ENCODE measurements at places on chromosomes 2 and 18.
A peak's percentile ranks its signal among the peaks of the same experiment; 100 is the strongest.

- no peak for DNase-seq
Measured at GRCh38 chr18:39348757-39349156, 1783.2 kb upstream of the CELF4 start.

DNA sequence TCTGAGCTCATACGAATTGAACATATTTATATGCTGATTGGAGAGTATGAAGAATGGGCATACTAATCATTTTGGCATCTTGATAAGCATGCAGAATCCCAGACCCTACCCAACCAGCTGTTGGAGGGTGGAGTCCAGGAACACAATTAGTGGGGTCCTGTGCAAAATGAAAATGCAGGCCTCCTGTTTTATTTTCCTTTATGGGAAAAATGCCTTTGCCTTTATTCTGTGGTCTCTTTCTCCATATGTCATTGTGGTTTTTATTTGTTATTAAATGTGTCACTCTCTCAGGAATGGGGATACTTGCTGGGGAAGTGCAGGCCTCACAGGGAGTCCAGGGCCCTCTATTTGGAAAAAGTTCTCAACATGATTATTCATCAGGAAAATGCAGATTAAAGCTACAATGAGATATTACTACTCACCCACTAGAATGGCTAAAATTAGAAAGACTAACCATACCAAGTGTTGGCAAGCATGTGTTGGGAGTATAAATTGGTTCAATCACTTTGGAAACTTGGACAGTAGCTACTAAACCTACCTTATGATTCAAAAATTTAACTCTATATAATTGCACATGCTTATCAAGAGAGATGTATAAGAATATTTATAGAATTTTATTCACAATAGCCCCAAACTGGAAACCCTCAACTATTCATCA, 223.1 kb upstream of the FBXO11 start:
- no peak for DNase-seq

DNA sequence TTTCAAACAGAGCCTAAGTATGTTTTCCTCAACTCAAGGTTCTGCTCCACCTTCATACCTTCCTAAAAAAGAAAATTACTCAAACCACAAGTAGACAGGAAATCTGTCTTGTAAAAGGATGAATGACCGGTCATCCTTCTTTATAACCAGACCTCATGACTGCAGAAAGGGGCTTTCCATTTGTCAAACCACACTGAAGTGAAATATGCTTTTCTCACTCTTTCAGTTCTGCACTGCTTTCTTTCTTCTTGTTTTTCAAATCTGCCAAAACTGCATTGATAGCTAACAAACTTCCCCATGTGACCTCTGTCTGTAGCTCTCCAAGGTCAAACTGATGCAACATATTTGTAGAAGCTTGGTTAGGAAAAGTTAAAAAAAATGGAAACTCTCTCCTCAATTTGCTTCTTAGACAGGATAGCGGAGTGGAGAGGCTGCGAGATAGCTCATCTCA, 308.9 kb upstream of the CCDC68 start:
- DNase-seq = no peak

- DNase-seq = no peak
Measured at GRCh38 chr2:144595686-144596072, 75.8 kb upstream of the ZEB2 start.

DNA sequence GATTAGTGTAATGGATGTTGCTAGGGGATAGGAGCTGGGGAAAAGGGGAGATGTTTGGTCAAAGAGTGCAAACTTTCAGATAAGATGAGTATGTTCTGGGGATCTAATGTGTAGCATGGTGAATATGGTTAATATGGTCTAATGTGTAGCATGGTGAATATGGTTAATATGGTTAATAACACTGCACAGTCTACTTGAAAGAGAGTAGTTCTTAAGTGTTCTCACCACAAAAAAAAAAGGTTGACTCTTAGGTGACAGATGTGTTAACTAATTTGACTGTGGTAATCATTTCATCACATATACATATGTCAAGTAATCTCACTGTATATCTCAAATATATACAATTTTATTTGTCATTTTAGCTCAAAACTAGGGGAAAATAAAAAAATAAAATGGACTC, 121.3 kb upstream of the CD226 start:
- DNase-seq = no peak

DNA sequence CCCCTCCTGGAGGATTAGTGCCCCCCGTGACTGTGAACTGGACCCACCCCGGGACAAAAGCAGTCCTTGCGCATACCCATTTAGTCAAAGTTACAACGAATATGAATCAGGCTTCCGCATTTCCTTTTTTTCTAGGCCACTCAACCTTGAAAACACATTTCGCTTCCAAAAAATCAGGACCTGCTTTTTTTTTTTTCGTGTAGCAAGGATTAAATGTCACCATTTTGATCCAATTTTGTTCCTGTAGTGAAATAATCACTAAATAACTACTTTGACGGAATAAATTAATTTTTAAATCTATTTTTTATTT, 464 bp upstream of the FTCDNL1 start:
- no peak for DNase-seq

- no peak for DNase-seq
Measured at GRCh38 chr2:73944714-73945113, 18.0 kb downstream of the DGUOK start.

- DNase-seq = peak; percentile 72
Measured at GRCh38 chr2:127386764-127387654, 766 bp downstream of the MAP3K2 start.

GRCh38 chr18:76654577-76654976, 159.5 kb upstream of the ZNF516 start:
- DNase-seq = no peak

- DNase-seq = no peak
Measured at GRCh38 chr18:22044474-22045220, 124.7 kb upstream of the GATA6 start.

DNA sequence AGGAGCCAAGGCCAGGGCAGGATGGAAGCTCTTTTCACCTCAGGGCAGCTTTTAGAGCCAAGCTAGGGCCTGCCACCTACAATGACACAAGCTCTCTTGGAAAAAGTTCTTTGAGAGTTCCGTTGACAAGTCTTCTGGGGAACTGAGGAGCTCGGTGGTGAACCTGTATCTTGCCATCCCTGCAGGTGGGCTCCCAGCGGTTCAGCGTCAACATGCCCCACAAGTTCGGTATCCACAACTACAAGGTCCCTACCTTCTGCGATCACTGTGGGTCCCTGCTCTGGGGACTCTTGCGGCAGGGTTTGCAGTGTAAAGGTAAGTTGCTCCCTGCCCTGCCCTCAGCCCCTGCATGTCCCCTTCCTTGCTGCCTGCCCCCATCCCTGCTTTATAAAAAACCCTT, 312.8 kb upstream of the EPAS1 start:
- DNase-seq = no peak

GRCh38 chr18:37218022-37218590, 347.5 kb downstream of the CELF4 start:
- DNase-seq = no peak

- no peak for DNase-seq
Measured at GRCh38 chr2:66095820-66096345, 339.0 kb upstream of the MEIS1 start.

- DNase-seq = peak; percentile 52
Measured at GRCh38 chr18:10787293-10787901, 261.6 kb downstream of the NAPG start.

DNA sequence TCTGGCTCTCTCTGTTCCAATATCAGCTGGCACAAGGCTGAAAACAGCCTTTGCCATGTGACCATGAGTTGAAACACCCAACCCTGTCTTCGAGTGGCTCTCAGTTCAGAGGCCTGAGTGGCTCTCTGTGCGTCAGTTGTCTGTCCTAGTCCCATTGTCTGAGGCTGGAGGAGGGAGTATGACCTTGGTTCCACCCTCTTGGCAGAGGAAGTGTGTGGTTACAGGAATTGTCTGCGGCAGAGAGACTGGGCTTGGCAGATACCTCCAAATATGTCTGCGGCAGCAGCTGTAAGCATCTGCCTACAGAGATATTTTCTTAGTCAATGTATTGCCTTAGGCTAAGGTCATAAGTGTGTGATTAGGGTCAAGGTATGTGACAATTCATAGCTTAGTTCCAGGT, 32.6 kb downstream of the CNGA3 start:
- no peak for DNase-seq

- DNase-seq = no peak
Measured at GRCh38 chr2:205869439-205869838, 187.1 kb downstream of the NRP2 start.

DNA sequence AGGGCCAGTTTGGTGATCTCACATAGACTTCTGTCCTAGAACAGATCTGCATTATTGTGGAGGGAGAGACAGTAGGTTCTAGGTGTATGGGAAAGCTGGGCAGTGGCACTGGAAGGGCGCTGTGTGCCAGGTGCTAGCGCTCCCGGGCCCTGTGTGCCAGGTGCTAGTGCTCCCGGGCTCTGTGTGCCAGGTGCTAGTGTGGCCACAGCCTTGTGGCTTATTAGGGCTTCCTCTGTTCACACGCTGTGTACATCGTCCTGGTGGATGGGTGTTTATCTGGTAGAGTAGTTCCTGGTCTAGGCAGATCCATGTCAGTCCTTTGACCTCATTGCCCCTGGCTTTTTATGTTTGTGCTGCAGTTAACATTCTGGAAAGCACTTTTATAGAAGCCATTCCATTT, 263.4 kb downstream of the AGAP1 start:
- DNase-seq = no peak

- DNase-seq = no peak
Measured at GRCh38 chr2:70906439-70907005, 29.2 kb upstream of the ATP6V1B1 start.

- DNase-seq = peak; percentile 20
Measured at GRCh38 chr2:191650896-191651773, 26.8 kb upstream of the NABP1 start.

GRCh38 chr2:234135750-234136221, 85.3 kb downstream of the SPP2 start:
- peak; percentile 35 for DNase-seq

- DNase-seq = no peak
Measured at GRCh38 chr2:28510184-28510583, 14.3 kb downstream of the PLB1 start.

- no peak for DNase-seq
Measured at GRCh38 chr18:10245031-10245845, 209.2 kb upstream of the APCDD1 start.

- DNase-seq = no peak
Measured at GRCh38 chr18:36398419-36398818, 100.9 kb downstream of the FHOD3 start.

- no peak for DNase-seq
Measured at GRCh38 chr2:231144896-231145295, 20.1 kb upstream of the HTR2B start.

- no peak for DNase-seq
Measured at GRCh38 chr2:149466635-149467034, 120.9 kb downstream of the MMADHC start.

GRCh38 chr2:108586116-108586515, 51.8 kb downstream of the LIMS1 start:
- no peak for DNase-seq

- no peak for DNase-seq
Measured at GRCh38 chr2:65129286-65129825, 550 bp downstream of the RAB1A start.

- no peak for DNase-seq
Measured at GRCh38 chr2:28209261-28209691, 183.4 kb upstream of the FOSL2 start.

GRCh38 chr2:7632420-7632819, 715.2 kb downstream of the RNF144A start:
- DNase-seq = no peak

DNA sequence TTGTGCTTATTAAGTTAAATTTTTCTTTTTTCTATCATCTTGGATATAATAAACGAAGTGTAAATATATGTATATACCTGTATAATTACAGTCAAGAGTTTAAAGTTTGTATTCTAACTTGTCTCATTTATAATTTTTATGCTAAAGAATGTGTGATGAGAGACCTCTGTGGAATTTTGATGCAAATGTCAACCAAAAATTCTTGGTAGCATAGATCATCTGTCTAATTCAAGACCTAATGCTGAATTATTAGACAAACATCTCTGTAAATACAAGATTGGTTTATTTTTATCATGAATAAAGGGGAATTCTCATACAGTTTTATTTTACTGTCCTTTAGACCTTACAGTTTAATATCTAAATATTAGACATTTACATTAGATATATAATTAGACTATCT, 149.2 kb upstream of the VWC2L start:
- DNase-seq = no peak

DNA sequence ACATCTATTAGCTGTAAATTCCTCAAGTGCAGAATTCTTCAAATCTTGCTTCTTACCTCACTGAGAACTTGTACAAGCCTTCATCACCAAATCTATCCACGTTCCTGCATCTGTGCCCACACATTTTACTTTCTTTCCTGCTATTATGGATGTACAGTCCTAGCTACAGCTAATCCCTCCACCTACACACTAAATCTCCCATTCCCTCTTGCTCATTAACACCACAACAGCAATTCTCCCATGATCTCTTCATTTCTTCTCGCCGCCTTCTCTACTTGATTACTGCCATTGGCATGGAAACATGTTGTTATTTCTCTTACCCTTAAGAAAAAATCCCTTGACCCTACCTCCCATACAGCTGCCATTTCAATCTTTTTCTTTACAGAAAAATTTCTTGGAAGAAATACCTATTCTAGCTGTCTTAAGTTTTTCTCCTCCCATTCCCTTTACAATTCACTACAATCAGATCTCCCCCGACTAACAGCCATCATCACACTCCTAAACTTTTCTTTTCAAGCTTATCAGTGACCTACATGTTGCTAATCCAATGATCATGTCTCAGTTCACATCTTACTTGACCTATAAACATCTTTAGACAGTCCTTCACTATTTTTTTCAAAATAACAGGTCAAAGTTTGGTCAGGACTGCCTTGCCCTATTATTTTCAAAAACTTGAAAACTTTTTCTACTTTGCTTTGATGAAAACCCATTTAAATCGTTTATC, 41.0 kb downstream of the ROCK2 start:
- no peak for DNase-seq

GRCh38 chr18:36809590-36810381, 19.0 kb downstream of the TPGS2 start:
- peak; percentile 57 for DNase-seq

DNA sequence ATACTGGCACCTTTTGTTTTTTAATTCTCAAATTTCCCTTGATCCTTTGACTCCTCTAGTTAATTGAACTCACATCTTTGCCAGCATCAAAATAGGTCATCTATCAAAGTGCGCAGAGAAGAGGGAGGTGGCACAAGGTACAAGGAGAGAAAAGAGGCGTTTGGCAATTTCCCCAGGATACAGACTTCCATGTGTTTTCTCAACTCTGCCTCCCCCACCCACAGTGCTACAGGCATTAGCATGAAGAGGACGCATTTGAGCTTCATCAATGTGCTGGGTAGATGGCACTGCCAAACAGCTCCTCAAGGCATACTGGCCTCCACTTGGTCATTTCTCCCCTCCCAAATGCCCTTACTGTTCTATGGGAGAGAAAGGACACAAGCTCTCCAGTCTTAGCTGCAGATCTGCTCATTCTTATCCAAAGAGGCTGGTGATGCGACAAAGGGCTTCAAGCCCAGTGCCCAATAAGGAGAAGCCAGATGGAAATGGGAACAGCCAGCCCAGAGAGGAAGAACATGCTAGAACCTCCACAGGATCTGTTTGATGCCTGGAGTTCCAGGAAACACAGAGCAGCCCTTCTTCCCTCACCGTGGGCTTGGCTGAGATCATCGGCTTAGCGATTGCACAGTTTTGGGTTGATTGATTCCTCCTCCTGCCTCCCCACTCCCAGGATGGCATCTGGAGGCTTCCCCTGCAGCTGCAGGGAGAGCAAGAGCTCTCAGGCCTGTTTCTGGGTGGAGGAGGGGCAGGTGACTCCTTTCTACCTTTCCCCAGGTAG, 144.7 kb upstream of the SMAD2 start:
- no peak for DNase-seq
